ENCODE measurements at places on chromosomes 5 and 9.

- no peak for DNase-seq
These were observed 116.6 kb upstream of the BNC2 start for GRCh38 chr9:16987026-16987425.

GRCh38 chr9:16192403-16193017 lies 639.7 kb downstream of the CCDC171 start:
- no peak for DNase-seq

DNA sequence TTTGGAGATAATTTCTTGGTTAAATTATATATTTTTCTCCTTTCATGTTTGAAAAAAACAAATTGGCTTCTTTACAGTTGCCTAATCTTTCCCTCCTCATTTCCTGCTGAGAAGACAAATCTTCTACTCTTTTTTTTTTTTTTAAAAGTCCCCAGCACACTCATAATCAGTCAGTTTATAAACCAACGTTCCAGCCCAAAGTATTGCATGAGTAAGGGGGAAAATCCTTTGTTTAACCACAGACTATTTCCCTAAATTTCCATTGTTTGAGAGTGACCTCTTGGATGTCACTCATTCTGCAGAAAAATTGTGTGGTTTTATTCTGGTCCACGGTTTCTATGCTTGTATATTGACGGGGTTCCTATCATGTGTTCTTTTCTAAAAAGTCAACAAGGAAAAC lies 55.1 kb upstream of the TLR4 start:
- DNase-seq, result no peak

- no peak for DNase-seq
These were observed 164.8 kb downstream of the HINT1 start for GRCh38 chr5:131000289-131000688.

DNA sequence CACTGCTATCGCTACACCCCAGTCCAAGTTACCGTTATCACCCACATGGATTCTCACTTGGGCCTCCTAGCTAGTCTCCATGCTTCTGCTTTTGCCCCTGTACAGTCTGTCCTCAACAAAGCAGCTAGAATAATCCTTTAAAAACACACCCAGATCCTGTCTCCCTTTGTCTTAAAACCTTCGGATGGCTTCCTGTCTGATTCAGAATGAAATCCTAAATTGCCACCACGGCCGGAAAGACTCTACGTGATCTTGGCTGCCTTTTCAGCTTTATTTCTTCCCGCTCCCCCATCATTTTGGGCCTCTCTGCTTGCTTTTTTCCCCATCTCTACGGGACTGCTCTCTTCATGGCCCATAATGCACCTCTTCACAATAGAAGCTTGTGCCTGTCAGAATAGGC lies 33.4 kb downstream of the GDNF start:
- DNase-seq, result no peak

DNA sequence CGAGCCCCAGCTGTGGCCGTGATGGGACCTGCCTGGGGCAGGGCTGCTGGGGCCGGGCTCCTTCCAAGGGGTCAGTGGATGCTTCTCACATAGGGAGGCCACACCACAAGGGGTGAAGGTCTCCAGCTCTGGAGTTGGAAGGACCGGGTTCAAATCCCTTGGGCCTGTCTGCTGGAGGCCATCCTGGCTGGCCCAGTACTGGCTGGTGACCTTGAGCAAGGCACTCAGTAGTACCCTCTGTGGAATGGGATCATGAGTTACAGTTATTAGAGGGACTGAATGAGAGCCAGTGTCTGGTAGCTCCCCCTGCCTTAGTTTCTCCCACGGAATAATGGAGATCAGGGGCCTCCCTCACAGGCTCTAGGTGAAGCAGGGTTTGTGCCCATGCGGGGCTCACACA lies 58.3 kb downstream of the LMX1B start:
- DNase-seq, result no peak

GRCh38 chr5:143016777-143017516 lies 246.8 kb downstream of the ARHGAP26 start:
- DNase-seq, result no peak

- DNase-seq, result no peak
These were observed 513.4 kb upstream of the MEF2C start for GRCh38 chr5:89396278-89396954.

- DNase-seq, result no peak
These were observed 169.5 kb upstream of the TAS2R1 start for GRCh38 chr5:9799606-9800005.

DNA sequence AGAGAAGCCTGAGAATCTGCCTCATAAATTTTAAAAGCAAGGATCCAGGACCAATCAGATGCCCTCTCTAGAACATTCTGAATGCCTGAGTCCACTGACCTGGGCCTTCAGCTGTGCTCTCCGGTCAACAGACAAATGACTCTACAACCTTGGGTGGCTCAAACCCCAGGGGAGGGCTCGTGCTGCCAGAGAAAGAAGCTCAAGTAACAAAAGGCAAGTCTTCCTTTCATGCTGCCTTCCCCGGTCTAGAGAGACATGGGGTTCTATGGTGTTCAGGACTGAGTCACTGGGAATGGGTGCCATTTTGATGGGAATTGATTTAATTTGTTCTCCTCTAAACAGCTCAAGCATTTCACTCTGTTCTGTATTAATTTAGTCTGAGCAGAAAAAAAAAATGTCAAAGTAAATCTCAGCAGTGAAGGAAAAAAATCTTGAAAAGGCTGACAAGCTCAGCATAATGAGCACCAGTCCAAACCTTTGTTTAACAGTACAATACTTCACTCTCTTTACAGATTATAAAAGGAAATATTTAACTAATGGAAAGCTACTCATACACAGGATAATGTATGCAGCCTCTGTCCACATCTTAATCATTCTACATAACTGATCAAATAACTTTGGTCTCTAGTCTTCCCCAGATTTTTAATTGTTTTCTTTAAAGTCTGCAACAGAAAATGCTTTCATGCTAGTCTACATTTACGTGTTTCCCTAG lies 191.0 kb downstream of the GLIS3 start:
- no peak for DNase-seq

DNA sequence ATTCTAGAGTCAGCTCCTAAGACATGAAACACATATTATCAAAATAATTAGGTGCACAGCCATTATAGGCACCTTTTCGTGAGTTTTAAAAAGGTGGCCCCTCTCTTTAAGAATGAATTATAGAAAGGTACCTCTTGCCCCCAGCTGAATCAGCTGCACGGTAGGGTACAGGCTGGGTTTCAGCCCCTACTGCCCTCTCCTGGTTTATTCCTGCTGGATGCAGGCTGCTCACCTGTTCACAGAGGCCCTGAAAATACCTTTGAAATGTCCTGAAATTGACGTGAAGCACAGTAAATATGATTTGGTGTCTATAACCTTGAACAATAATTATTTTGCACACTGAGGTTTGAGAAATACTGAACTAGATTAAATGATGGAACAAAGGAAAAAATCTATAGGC lies 504.8 kb upstream of the SGCD start:
- DNase-seq, result no peak

GRCh38 chr9:86940774-86941173 lies 6.5 kb downstream of the GAS1 start:
- DNase-seq, result no peak
